Dorsolateral prefrontal cortex (tissue), 122 donors: ENCODE measurements at places on chromosomes 6 and 20.

GRCh38 chr20:50371878-50372769 is 138.1 kb upstream of the PTPN1 start:
- no peak for DNase-seq

DNA sequence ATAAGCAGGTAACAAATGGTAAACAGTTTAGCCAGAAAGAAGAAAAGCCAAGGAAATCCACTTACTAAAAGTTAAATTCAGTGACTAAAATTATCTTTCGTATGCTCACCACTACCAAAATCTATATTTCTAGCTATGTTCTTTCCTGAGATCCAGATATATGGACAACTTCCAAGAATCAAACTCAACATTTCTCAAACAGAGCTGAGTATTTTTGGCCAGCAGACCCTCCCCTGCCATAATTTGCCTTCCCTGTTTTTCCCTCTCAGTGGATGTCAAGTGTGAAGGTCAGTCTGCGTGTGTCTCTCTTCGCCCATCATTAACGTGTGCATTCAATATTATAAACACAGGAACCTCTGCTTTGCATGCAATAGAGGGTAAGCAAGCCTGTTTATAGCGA is 42.0 kb downstream of the PRKN start:
- DNase-seq = no peak

DNA sequence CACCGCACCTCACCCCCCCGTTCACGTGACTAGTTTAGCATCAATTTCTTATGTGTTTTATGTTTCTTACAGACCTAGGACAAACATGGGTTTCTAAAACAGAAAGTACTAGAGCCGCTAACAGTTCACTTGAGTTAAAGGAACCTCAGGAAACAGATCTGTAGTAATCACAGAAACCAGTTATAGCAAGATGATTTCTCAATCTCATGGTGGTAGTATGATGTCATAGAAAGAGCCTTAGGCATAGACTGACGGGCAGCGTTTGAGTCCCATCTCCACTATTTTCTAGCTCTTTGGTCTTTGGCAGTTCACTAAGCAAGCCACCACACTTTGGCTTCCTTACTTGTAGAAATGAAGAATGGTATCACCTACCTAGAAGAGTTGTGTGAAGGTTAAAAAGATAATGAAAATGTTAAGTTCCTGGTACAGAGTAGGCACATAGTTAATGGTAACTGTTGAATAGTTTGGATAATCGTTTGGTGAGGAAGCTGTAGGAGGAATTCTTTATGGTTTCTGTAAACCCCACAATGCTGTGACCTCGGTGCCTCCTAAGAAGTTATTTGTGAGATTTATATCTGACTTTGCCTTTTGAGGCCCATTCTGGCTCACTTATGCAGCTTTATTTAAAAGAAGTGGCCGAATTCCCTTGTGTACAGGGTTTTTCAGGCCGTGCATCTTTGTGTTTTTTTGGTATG is 21.3 kb downstream of the CTNNBL1 start:
- no peak for DNase-seq

GRCh38 chr6:85482206-85482904 is 32.5 kb downstream of the NT5E start:
- no peak for DNase-seq

GRCh38 chr20:52076164-52076563 is 115.4 kb downstream of the ZFP64 start:
- no peak for DNase-seq
